ENCODE measurements at places on chromosomes 6 and 20.

DNA sequence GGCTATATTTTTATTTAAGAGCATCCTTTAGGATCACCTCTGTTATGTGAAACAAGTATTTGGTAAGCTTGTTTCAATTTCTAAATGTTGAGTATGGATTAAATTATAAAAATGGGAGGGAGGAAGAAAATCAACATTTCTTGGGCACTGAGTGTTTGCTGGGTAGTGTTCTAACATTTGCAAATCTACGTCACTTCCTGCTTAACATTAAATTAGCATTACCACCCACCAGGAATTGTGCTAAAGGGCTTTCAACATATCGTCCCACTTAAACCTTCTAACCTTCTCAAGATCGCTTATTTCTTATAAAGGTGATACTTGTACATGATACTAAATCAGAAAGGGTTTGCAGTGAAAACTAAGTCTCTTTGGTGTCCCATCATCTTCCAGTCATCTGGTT lies 7.9 kb upstream of the TMEM217 start:
- DNase-seq = no peak

GRCh38 chr20:49028684-49029083 lies 17.4 kb upstream of the CSE1L start:
- DNase-seq = no peak

GRCh38 chr20:6525447-6526303 lies 241.8 kb upstream of the BMP2 start:
- no peak for DNase-seq

DNA sequence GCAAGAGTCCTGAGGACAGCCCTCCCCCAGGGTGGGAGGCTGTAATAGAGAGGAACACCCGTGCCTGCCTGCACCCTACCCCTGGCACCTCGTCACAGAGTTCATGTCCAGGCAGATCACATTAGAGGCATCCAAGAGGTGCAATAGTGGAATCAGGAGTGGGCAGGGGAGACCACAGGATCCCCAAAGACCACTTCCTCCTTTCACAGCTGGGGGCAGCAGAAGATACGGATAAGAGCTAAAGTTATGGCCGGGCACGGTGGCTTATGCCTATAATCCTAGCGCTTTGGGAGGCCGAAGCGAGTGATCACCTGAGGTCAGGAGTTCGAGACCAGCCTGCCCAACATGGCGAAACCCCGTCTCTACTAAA lies 1.5 kb upstream of the CAPN11 start:
- DNase-seq = no peak

DNA sequence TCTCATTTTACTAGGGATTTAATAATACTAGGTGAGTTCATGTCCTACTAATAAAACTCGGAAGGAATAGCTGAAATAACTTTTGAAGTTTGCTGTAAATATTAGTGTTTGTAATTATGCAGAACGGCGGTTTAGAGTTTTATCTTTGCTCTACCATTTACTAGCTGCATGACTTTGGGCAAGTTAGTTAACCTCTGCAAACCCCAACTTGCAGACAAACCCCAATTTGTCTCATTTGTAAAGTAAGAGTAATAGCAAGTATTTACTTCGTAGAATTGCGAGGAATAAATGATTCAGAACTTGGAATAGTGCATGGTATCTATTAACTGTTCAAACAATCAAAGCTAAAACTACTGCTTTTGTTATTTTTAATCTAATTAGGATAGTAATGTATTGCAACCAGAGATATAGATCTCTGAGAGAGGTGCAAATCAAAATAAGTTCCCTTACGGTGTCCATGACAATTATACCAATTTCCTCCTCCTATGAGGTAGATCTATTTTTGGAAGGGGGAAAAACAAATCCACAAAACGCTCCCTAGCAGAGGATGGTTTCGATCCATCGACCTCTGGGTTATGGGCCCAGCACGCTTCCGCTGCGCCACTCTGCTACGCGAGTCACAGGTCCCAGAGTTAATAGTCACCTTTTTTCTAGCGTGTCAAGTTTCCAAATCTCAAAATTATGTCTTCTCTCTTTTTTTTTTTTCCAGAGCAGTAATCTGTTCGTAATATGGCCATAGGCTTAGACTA lies 35.1 kb upstream of the BTN3A2 start:
- DNase-seq = peak; percentile 47

DNA sequence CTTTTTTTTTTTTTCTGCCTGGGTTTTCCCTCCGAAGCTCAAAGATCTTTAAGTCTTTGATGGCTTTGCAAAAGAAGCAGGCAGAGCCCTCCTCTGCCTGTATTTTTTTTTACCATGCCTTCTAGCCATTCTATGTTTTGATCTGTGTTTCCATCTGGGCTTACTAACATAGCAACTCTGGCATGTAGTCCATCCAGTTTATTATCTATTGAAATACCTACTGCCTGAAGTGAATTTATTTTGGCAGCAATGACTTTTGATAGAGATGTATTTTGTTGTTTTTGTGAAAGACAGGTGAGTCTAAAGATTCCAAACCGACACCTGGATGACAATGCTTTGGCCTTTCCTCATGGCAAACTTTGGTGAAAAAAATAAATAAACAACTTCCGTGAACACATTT lies 1157.7 kb upstream of the MAP3K7 start:
- no peak for DNase-seq

- no peak for DNase-seq
Observed at GRCh38 chr20:12821249-12821648, 187.5 kb upstream of the SPTLC3 start.

GRCh38 chr6:14547284-14547998 lies 429.9 kb downstream of the CD83 start:
- DNase-seq = no peak

DNA sequence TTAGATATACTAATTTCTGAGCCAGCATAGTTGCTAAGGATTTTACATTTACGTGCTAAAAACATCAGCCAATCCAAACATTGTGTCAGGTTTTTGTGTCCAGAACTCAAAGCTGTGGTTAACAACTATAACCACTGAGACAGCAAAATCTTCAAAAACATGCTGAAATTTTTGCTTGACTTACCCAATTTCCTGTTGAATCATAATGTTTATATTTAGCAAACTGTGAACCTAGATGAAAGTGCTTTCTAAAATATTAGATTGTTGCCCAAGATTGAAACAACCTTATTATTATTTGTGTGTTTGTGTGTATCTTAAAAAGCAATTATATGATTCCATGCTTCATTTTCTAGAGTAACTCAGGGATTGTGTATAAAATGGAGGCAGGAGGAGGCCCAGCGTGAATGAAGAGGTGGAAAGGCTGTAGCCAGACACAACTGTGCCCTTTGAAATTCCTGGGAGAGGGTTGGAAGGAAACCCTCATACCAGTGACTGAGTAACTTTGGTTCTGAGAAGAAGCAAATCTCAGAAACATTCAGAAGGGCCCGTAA lies 48.0 kb downstream of the ARMC2 start:
- DNase-seq = peak; percentile 56

- no peak for DNase-seq
Observed at GRCh38 chr6:30799210-30799609, 54.9 kb upstream of the IER3 start.
